ENCODE measurements at places on chromosomes 12 and 14.

DNA sequence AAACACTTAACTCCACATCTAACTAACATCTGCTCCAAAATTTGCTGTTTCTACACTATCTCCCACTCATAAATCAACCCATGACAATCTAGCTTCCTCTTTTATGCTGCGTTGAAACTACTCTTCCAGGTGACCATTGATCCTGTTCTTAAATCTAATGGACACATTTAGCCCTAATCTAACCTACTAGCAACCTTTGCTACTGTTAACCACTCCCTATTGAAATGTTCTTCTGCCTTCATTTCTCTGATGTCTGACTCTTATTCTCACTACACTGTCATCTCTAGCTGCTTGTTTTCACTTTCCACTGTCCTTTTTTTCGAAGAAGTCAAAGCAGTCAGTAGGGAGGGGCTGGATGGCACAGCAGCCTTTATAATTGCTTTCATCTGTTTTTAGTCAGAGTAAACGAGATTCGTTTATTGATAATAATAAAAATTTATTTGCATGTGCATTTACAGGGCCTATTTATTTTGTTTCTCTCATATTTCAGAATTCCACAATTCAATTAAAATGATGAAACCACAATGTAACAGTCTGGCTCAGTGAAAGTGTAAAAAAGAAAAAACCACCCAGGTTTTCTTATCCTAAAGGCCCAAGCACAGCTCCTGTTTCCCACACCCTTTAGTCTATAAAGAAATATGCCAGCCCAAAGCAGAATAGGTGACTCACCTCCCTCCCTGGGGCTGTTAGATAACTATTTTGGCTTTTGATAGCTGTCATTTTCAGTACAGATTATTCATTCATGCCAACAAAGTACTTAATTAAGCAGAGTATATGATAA, 44.9 kb downstream of the ATP2B1 start:
- no peak for DNase-seq

- DNase-seq: no peak
These were observed 62.3 kb downstream of the FOS start for GRCh38 chr14:75340921-75341320.

- DNase-seq: no peak
These were observed 505.4 kb downstream of the LRFN5 start for GRCh38 chr14:42112108-42112507.

DNA sequence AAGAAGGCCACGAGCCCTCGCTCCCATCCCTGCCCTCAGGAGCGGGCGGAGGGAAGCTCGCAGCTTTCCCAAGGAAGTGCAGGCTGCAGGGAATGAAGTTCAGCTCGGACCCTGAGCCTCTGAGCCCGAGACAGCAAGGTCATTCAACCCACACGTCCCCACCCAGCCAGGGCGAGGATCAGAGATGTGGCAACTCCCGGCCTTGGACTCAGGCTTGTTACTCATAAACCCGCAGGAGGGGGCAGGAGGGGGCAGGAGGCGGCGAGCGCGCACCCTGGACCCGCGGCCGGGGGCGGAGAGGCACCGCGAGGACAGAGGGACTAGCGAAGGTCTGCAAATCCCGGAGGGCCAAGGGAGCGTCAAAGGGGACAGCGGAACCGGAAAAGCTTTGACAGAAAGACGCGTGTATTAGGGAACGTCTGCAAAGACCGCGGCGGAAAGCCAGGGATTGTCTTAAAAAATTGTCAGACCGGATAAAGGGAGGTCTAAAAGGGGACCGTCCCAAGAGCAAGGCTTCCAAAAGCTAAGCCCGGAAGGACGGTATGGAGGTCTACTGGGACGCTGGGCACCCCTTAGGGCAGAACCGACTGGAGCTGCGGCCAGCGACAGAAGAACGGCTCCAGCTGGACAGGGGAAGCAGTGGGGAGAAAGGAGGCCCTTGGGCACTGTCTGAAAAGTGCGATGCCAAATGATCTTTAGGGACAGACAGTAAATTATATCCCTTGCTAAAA, 611 bp upstream of the DCAF11 start:
- DNase-seq: peak; percentile 73

DNA sequence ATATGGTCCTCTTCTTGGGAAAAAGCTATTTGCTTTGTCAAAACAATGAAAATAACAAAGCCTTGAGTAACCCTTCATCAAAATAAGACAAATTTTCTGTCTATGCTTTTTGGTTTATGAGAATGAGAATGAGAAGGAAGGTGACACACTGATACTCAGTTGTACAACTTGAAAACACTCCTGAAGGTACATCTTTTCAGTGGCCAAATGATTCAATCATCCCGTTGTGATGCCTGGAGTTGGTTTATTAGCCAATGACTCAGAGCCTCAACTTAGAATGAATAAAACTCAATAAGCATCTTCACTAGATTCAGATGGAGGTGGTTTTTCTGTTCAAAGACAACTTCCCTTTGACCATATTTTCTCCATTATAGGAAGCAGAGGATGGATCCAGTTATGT, 7.8 kb upstream of the CALM1 start:
- DNase-seq: no peak

- DNase-seq: peak; percentile 11
These were observed 53.1 kb downstream of the PARP11 start for GRCh38 chr12:3820122-3820521.

DNA sequence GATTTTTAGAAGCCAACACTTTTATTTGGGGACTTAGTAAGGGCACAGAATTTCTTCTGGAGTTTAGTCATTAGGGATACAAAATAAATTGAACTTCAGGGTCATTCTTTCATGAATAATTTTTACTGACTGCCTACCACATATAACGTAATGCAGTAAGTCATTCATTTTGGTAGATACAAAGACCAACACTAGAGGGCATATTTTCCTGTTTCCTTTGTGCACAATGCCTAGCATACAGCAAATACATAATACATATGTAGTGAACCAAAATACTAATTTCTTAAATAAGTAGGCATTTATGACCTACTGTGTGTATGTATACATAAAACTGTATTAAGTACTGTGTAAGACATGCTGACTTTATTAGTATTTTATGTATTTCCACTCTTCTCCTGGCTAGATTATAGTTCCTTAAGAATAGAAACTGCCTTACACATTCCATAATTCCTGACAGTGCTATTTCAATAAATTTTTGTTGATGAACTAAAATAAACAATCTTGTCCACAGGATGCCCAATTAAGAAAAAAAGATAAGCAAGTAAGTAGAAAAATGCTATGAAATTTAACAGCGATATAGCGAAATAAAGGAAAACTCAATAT, 47.9 kb downstream of the PPP1R12A start:
- peak; percentile 30 for DNase-seq

GRCh38 chr14:56224691-56225681, 106.8 kb downstream of the PELI2 start:
- no peak for DNase-seq

- DNase-seq: no peak
These were observed 4.6 kb downstream of the GOLGA3 start for GRCh38 chr12:132824053-132824452.

- no peak for DNase-seq
These were observed 8.0 kb downstream of the AQP6 start for GRCh38 chr12:49980501-49981349.

DNA sequence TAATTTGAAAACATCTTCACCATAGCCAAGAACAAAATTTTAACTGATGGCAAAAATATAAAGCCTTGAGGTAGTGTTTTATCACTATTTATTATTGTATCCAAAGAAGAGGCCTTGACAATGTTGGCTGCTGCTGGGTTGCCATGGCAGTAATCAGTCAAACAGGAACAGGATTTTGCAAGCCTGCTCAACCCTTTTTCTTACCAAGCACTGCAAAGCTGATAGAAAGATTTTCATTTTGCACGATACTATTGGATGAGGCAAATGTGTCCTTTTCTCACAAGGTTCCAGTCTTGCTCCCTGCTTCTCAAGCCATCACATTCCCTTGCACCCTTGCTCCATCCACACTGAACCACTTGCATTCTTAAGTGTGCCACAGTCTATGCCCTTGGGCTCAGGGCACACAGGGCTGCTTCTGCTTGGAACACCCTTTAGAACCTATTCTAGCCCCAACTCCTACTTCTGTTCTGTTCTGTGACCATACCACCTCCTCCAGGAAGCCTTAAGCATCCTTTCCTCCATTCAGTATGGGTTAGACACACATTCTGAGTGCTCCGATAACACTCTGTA, 76.5 kb upstream of the AMIGO2 start:
- DNase-seq: no peak

GRCh38 chr14:25116607-25117006, 66.7 kb upstream of the STXBP6 start:
- DNase-seq: no peak

DNA sequence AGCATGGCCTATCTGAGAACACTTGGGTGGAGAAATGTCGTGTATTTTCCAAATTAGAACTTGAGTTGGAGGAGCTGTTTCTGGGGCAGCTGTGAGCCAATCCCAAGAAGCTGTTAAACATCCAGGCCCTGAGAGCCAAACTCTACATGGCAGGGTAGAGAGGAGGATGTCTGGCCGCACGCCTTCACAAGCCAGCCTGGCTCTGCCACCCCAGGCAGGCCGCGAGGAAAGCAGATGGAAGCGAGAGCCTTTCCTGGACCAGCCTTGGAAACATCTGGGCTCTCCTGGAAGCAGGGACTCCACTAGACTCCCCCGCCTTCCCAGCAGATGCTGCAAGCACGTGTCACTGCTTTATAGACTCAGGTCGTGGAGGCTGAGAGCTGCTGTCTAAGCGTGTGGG, 312.8 kb upstream of the FKBP4 start:
- no peak for DNase-seq

GRCh38 chr14:83470466-83470865, 1936.8 kb upstream of the SEL1L start:
- no peak for DNase-seq

DNA sequence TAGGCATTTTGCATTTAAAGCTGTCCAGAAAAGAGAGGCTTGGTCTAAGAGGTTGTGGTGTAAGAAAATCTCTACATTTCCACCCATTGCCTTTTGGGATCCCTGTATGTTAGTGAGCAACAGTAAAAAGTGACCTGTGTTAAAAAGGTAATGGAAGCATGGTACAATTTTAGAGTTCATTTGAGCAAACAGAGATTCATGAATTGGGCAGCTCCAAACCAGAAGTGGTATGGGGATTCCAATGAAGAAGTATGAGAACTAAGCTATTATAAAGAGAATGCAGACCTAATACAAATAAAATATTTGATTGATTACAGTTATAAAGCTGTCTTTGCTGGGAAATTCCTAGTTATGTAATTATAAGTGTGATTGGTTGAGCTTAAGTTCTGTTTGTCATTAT, 907.0 kb downstream of the DIO2 start:
- no peak for DNase-seq

GRCh38 chr14:81953419-81953818, 419.8 kb upstream of the SEL1L start:
- DNase-seq: no peak

DNA sequence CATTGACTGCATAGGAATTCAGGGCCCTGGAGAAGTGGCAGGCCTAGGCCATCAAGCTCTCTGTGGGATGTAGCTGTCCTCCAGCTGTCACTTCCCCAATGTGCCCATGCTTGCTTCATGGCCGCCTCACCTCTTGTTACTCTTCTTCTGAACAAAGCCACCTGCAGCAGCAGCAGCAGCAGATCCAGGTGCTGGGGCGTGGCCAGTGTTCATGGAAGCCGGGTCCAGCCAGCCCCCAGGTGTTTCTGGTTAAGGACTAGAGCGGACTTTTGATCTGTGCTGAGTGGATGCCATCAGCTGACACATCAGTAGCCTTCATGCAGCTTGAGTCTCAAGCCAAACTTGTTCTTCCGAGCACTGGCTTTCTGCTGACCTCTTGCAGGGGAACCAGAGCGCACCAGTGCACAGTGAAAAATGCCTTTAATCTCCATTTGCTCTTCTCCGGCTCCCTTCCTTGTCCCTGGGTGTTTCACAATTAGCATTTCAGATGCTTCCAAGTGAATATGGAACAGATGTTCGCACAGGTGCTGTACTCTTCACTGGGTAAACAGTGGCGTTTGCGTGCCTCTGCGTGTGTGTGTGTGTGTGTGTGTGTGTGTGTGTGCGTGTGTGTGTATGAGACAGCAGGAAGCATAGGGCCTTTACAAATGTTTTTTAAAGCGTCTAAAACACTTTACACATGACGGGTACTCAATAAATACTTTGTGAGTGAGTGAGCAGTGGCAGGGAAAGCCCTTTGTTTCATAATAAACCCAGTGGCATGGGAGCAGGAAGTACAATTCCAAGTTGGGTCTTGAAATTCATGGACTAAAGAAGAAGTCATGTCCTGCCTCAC, 20.1 kb downstream of the TPCN1 start:
- peak; percentile 80 for DNase-seq

- peak; percentile 83 for DNase-seq
These were observed 27.0 kb upstream of the AKAP5 start for GRCh38 chr14:64438181-64438841.

- peak; percentile 41 for DNase-seq
These were observed 30.1 kb downstream of the NRDE2 start for GRCh38 chr14:90301668-90302090.

- no peak for DNase-seq
These were observed 333.8 kb downstream of the CACNA1C start for GRCh38 chr12:2386566-2386965.
